B cell (primary cell): ENCODE measurements at places on chromosomes 2 and 18. TPM values are rescaled to one million over a fixed set of nuclear protein-coding genes. Genes with fewer than 3 reads are reported as not detected.

Gene FIGN
- not detected in 2 replicates for total RNA-seq

Gene TLX2
- total RNA-seq: 0.19 TPM in 1 of 2 replicates, not detected in the other

Gene TFPI
- total RNA-seq: not detected in 2 replicates

Gene EFEMP1
- not detected in 2 replicates for total RNA-seq

Gene DSC2
- total RNA-seq: not detected in 2 replicates

DNA sequence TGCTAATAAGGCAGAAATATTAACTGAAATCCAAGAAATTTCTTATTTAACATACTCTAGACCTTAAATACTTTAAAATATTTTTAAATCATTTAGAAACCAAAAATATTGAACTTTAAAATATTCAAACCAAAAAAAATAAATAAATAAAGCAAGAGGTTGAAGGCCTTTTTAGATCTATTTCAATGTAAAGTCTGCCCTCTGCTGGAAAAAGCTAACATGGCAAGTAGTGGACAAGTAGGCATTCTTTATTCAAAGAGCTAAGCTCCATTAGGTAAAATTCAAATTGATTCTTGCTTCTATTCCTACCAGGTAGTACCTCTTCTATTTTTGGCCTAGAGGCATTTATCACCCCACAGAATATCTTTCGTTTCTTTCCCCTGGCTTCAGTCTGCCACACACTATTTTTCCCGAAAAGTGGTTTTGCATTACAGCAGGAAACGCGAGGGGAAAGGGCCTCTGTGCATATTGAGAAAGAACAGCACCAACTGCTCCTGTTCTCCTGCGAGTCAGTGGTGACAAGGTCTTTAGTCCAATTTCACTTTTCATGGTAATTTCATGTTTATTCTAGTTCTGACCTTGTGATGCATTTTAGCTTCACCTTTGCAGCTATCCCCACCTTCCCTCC lies 20.4 kb downstream of the IFIH1 start:
- DNase-seq: peak; percentile 74

DNA sequence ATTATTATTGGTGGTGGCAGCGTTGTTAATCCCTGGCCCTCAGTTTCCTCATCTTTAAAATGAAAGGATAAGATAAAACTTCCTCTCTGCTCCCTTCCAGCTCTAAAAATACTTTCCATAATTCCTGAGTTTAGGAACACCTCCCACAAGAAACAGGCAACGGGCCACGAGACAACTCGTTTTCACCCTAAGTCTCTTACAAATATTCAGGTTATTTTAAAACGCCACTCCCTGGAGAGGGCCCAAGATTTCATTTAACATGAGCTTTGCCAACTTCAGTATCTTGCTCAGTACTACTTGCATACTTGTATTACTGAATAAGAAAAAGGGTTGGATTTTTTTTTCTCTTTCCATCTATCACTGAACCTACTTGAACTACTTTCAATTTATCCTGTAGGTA lies 611.1 kb upstream of the FANCL start:
- DNase-seq: no peak

DNA sequence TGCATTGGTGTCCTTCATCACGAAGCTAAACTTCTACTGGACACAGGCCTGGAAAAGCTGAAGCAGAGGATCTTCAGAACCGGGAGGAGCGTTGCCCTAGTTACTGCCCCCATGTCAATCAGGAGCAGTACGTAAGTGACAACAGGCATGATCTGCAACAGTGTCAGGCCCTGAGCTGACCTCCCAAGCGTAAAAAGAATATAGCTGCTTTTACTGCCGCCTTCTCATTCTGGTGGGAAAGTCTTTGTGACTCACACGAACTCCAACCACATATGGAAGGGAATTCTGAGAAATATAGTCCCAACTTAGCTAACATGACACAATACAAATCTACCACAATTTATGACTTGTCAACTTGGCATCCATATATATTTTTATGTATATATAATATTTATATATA lies 1007.7 kb upstream of the CDH2 start:
- no peak for DNase-seq

DNA sequence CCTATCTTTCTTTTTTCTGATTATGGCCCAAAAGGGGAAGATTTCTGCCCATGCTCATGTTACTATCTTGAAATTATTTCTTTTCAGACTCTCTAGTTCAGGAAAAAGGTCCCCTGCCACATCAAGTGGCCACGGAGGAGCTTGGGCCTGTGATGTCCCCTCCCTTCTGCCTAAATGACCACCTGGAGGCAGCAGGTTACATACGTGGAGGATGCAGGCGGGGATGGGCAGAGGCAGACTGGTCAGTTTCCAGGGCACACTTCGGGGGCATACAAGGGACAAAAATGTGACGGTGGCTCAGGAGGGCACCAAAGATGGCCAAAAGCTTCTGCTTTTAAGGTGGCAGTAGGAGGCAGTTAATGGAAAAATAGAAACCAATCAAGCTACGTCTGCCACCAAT lies 30.7 kb upstream of the STEAP3 start:
- DNase-seq: no peak

DNA sequence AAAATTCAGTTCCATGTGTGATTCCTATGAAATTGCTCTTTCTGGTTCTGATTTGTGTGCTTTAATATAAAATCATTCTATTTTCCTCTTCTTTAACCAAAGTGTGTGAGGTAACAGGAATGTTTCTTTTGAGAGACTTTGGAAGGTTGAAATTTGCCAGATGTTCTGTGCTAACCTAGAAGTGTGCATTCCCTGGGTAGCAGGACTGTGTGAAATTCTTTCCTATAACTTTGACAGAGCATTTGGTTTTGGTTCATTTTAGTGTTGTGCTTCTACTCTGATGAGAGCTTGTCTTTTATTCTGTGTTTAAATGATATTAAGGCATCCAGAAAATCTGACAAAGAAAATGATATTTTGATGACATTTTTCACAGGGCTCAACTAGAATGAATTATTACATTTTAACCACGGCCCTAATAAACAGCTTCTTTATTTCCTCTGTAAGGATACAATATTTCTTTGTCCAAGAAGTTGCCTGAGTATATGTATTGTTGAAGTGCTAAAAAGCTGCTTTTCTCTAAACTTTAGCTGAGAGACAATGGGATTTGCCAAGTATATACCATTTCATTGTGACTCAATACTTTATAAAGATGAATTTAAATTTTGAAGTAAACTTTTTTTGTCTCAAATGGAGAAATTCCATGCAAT lies 34.7 kb upstream of the DLX1 start:
- no peak for DNase-seq

- no peak for DNase-seq
These were observed 94.6 kb downstream of the PLEKHM3 start for GRCh38 chr2:207930747-207931146.

- DNase-seq: no peak
These were observed 2.6 kb upstream of the MRPL19 start for GRCh38 chr2:75643980-75644379.

DNA sequence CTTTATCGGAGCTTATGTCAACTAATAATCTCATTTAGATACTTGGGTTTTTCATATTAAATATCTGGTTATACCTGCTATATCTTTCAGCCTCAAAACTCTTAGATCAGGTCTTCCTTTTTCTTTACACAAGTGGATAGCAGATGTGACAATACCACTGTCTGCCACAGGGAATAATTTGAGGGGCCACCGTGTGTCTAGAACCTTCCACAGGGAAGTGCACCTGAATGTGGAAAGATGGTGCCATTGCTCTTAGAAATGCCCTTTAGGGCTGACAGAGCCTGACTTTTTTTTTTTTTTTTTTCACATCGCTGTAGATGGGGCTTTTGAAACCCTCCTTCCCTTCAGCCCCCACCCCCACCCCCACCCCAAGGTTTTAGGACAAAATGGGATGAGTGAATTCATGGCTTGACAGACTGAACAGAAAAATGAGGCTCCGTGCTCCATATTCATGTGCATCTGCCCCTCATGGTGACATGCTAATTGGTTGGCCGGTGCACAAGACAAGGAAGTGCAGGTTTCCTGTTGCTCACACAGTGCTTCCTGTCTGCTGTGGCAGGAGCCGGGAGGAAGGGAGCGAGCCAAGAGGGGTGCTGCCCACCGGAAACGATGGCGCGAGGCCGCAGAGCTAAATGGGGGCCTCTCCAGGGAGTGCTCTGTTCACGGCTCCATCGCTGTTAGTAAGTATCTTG lies 246.0 kb downstream of the LDLRAD4 start:
- DNase-seq: peak; percentile 76

GRCh38 chr2:178473373-178473772 lies 5.0 kb downstream of the FKBP7 start:
- no peak for DNase-seq

DNA sequence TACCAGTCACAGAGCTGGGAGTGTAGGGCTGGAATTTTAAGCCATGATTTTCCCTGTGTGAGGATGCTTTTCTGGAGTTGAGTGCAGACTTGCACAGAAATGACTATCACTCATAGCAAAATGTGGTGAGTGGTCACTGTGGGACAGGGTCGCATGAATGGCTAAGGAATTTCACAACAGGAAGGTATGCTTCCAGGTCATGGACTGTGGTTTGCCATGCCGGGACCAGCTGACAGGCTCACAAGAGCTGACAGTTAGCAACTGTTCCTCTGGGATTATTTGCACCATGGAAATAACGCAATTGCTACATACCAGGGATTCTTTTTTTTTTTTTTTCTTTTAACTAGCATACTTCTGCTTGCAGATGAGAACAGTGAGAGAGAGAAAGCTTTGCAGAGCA lies 3.8 kb upstream of the UXS1 start:
- no peak for DNase-seq

DNA sequence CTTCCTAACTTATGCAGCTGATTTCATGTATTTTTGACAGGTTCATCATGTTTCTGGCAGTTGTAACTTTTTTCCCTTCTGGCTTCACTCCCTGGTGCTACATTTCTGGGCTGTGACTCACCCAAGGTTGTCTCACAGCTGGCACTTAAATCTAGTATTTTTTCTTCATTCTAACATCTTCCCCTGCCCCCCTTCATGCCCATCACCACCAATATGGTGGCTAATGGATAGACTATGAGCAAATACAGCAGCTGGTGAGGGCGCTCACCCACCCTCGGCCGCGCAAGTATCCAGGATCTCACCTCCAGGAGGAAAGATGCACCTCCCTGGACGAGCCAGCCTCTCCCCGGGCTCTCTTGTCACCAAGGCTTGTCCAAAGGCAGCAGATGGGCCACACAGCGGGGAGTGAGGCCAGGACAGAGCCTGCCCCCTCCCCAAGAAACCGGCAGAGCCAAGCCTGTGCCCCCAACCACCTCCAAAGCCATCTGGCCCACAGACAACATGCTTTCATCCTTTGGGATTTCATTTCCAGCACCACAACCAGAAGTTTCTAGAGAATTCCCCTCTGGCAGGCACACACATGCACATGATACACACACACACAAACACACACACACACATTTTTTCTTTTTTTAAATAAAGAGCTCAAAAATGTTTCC lies 39.1 kb downstream of the ATOH8 start:
- DNase-seq: no peak

DNA sequence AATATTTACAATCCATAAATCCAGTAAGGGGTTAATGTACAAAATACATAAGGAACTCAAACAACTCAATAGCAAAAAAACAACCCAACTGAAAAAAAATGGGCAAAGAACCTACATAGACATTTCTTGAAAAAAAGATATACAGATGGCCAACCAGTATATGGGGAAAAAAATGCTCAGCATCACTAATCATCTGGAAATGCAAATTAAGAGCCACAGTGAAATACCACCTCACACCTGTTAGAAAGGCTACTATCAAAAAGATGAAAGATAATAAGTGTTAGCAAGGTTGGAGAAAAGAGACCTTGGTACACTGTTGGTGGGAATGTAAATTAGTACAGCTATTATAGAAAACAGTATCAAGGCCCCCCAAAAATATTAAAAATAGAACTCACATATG lies 14.6 kb downstream of the AP1S3 start:
- DNase-seq: peak; percentile 62

GRCh38 chr2:11777066-11777782 lies 30.8 kb downstream of the LPIN1 start:
- no peak for DNase-seq

- DNase-seq: no peak
These were observed 229.4 kb upstream of the MMADHC start for GRCh38 chr2:149816756-149817551.

- no peak for DNase-seq
These were observed 130.6 kb downstream of the USP34 start for GRCh38 chr2:61340242-61340641.

DNA sequence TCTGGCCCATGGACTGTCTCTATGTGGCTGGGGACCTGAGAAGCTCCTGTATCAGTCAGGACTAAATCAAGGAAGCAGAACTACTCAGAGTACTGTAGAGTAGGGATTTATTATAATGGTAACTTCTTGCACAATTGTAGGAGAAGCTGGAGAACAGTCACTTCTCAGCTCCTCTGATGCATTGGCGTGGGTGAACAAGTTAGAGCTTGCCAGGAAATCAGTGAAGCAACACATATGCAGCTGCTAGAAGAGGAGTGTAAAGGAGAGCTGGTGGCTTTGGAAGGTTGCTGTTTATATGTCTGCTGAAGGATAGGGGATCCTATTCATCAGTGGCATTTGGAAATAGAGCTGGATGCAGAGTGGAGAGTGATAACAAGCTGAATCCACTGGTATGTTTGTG lies 215.5 kb upstream of the CWC22 start:
- no peak for DNase-seq

- DNase-seq: no peak
These were observed 1.1 kb downstream of the PDIA6 start for GRCh38 chr2:10811517-10811916.
